ENCODE measurements at places on chromosomes 5 and 9.

DNA sequence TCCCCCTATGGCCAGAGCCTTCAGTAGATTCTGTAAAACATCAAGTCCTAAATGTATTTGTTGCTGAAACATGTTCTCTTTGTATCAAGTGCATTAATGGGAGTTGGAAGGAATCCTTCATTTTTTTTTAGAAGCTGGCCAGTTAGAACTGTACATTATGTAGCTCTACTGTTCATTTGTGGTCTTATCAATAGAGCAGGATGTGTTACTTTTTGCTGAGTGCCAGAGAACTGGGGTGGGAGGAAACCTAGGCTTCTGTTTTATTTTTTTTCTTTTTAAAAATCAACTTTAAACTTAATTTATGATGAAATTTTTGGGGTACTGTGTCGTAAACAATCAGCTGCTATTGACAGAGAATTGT, 5.1 kb downstream of the PIP5K1B start:
- no peak for DNase-seq

DNA sequence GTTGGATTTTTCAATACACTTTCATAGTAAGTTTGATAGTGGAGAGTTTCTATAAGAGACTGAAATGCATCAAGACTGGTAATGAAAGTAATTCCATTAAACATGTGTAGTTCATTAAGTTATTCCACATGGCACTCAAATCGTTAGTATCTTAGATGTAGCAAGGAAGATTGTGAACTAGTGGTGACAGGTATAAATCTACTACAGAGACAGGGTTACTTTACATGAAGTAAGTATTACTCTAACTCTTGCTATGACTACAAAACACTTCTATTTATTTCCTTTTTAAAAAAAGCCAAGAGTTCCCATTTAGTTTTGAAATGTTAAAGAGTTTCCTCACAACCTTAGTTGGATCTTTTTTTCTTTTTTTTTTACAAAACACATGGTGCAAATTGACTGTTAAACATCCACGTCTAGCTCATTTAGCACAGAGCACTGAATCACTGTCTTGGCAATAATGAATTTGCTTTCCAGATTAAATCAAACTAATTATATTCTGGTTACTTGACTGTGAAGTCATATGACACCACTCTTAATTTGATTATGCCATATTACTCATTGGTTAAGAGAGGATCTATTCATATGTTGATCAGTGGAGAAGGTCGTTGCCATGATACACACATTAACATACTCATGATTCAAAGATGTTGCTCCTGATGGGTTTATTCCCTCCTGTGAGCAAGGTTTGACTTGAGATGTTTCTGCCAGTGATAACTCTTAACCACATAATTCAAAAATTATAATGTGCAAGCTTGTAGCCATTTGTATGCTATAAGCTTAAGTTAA, 644.8 kb downstream of the EFNA5 start:
- no peak for DNase-seq

GRCh38 chr5:97998941-97999340, 774.5 kb upstream of the RGMB start:
- DNase-seq: no peak

GRCh38 chr9:19812194-19812593, 23.4 kb upstream of the SLC24A2 start:
- no peak for DNase-seq

DNA sequence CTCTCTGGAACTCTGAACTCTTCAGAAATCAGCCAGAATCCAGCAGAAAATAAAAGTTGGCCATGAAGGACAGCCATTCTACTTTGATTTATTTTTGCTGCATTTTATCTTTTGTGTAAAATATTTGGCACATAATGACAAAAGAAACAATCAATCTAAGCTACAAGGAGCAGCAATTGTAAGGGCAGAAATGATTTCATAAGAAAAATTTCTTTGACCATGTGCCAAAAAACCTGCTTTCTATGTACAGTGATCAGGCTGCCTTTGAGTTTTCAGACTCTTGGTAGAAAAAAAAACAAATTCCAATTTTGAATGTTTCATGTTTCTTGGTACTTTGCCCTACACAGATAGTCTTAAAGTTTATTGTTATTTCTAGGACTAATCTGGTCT, 69.8 kb upstream of the SLC1A3 start:
- DNase-seq: no peak

DNA sequence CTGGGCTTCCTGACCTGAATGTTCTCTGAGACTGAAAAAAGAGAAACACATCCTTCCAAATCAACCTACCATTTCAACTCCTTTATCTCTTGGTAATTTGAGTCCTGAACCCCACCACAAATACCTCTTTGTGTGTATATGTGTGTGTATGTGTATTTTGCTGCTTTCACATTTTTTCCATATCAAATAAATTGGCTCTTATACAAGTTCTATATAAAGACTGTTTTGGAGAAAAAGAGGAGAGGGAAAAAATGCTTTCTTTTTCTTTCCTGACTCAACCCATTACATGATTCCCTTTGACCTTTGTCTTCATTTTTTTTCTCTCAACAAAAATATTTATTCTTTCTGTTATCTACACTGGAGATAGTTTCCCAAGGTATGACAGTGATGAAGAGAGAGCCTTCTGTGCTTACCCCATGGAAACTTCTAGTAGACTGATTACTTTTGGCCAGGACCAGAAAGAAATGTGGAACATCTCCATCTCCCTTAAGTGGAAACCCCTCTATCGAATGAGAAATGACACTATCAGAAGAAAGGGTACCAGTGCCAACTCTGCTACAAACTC, 85.3 kb downstream of the PAPPA start:
- no peak for DNase-seq

- DNase-seq: no peak
Observed at GRCh38 chr9:128124873-128125579, 2.5 kb downstream of the PTGES2 start.

- no peak for DNase-seq
Observed at GRCh38 chr5:36457511-36458270, 148.7 kb upstream of the SLC1A3 start.

DNA sequence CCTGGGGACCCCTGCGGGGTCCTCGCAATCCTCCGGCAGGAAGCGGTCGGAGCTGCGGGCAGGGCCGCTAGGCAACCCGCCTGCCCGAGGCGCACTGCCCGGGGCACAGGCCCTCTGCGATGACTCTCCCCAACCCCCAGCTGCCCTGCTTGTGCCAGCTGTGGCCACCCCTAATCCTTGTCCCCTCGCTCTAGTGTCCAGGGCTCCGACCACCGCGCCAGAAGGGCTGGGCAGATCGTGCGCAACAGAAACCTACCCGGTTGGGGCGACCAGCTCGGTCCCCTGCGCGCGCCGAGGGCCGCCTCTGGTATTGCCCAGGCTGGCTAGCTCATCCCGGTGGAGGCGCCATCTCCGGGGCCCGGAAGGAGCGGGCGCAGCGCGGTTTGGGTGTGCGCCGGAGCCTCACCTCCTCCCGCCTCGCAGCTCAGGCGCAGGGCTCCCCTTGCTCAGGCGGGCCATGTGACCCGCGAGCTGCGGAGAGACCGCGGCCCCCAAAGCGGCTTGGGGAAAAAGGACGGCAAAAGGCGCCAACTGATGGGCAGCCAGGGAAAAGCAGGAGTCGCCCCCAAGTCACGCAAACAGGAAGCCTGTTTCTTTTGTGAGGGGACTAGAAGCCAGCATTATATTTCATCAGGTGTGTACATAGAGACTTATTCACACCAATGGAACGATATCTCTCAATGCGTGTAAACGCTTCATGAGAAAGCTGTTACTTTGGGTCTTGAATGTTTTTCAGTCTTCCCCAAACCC, 46.8 kb upstream of the RNF20 start:
- DNase-seq: no peak

DNA sequence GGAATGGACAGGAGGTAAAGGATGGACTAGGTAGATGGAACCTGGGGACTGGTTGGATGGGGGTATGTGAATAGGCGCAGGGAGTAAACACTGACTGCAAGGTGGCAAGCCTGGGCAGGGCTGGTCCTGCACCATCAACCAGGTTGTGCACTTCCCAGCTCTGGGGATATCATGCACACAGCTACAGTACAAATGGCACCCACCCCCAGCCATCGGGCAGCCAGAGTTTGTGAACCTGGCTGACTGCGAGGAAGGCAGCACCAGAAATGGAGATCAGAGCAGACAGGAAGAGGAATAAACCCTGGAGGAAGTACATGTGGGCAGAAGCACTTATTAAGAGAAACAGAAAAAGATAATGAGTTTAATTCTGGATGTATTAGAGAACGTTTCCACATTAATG, 229.1 kb downstream of the ESM1 start:
- DNase-seq: no peak

DNA sequence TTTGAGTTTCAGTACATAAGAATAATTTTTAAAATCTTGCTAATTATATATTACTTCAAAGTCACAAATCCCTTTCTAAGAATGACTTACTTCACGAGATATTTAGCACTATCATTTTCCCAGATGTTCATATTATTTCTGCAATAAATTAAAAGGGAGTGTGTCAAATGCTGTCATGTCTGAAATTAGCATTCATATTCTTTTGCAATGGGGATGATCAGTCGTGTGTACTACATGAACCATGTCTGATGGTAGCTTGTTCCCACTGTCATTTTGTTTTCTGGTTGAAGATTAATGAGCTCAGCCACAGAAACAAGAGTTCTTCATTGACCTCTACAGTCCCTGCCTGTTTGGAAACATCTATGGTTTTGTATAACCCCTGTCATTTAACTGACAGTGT, 30.1 kb downstream of the OTULINL start:
- DNase-seq: no peak

GRCh38 chr5:133111299-133111698, 59.5 kb downstream of the HSPA4 start:
- DNase-seq: peak; percentile 34

DNA sequence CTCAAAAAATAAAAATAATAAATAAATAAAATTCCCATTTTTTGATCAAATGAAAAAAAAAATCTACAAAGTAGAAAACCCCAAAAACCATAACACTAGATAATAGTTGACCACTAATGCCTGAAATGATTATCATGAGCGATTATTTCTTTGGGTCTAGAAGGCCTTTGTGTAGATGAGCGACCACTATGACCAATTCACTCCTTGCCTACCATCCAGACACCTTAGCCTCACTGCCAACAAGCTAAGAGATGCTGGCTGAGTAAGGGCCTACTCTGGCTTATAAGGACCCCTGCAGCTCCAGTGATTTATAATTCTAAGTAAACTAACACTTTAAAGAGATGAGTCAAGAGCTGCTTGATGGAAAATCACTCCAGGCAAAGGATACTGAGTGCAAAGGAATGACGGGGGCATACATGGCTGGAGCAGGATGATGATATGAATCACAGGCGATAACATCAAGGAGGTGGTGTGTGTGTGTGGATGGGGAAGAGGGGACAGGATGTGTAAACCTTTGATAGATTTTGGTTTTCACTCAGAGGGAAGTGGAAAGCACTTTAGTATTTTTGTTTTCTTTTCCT, 4.8 kb upstream of the F2RL1 start:
- DNase-seq: no peak

GRCh38 chr9:38033941-38034340, 35.1 kb downstream of the SHB start:
- DNase-seq: no peak

GRCh38 chr5:64873441-64873840, 104.7 kb downstream of the CWC27 start:
- DNase-seq: no peak

DNA sequence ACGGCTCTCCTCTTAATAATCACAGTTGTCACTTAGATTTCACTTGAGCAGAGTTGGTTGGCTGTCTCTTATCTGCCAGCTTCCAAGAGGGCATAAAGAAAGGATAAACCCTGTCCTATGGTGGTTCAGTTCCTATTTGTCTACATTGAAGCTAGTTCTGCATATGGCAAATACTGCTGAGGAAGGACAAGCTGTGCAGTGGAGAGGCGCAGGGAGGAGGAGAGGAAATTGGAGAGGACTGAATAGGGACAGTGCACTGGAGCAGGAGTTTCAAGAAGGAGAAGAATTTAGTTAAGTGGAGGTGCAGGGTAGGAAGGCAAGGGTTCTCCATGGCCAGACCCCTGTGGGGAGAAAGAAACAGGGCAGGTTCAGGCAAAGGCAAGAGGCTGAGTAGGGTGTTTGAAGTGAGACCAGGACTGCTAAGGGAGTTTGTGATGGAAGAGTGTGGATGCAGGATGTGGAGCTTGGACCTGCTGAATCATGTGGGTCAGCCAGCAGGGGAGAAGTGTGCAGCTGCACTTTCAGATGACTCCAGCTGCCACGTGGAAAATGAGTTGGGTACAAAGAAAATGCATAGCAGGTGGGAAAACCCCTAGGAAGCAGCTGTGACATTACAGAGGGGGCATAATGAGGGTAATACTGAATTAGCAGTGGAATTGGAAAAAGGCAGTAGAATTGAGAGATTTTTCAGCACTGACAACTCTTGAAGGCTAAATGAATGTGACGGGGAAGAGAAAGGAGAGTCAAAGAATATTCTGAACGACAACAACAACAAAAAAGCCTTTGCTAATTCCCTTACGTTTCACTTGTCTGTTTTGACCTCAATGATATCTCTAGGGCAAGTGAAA, 66.8 kb downstream of the MAMDC2 start:
- no peak for DNase-seq

DNA sequence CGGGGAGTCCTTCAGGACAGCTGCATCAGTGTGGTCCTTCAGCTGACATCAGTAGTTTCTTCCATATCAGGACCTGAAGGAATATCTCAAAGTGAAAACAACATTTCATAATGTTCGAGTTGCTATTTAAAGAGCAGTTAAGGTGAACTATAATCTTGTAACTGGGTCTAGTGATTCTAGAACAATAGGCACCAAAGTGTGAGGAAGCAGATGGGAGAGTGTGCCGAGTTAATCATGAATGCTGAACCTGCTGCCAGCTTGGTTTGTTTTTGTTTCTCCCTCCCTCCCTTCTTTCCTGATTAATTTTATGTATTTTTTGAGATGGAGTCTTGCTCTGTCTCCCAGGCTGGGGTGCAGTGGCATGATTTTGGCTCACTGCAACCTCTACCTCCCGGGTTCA, 3.6 kb upstream of the PTGR1 start:
- DNase-seq: no peak

DNA sequence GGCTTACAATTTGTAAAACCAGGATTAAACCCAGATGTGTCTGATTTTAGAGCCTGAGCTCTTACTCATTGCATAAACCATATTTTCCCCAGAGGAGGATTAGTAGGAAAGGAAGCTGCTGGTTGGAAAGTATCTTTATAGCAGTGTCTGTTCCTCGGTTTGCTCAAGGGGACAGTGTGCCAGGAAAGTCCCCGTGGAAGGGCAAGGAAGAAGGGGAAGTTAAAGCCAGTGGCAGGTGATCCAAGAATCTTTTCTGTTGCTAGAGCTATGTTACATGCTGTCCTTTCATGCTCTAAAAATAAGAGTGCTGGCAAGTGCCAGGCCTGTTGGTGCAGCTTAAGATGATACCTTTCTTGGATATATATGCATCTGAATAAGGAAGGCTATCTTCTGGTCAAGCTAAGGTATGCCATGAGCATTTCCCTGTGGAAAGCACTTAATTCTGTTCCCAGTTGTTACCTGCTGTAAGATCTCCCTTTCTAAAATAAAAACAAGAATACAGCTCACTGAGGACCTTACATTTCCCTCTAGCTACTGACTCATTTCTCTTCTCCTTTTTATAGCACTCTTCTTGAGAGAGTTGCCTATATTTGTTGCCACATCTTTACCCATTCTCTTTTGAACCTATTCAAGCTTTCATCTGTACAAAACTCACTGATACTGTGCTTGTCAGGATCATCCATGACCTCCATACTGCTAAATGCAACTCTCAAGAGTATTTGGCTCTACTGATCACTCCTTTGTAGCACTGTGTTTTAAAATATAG, 8.0 kb downstream of the PDCD1LG2 start:
- DNase-seq: no peak

- no peak for DNase-seq
Observed at GRCh38 chr5:125411071-125411743, 664.8 kb upstream of the ZNF608 start.

GRCh38 chr5:55319491-55319890, 11.7 kb downstream of the MTREX start:
- DNase-seq: no peak

- DNase-seq: no peak
Observed at GRCh38 chr9:107960916-107961315, 471.3 kb upstream of the KLF4 start.

All from stimulated activated CD8-positive, alpha-beta memory T cell treated with anti-CD3 and anti-CD28 coated beads, Interleukin-2, amount 100 ng/mL, for 1 hour (primary cell).